Tibial nerve (tissue), 4 donors: ENCODE measurements at places on chromosomes 4 and X. TPM values are rescaled to one million over a fixed set of nuclear protein-coding genes. Genes with fewer than 3 reads are reported as not detected.

Gene PPBP
- total RNA-seq: not detected

GRCh38 chr4:186644737-186645261, 78.9 kb downstream of the FAT1 start:
- peaks cover 13% of the 10 kb centered on the region for H3K4me1 ChIP-seq
- no peaks in the 10 kb centered on the region for H3K36me3 ChIP-seq
- no peak overlapping the region for H3K4me3 ChIP-seq
- H3K27ac ChIP-seq: no peak overlapping the region
- no peaks in the 10 kb centered on the region for H3K27me3 ChIP-seq

DNA sequence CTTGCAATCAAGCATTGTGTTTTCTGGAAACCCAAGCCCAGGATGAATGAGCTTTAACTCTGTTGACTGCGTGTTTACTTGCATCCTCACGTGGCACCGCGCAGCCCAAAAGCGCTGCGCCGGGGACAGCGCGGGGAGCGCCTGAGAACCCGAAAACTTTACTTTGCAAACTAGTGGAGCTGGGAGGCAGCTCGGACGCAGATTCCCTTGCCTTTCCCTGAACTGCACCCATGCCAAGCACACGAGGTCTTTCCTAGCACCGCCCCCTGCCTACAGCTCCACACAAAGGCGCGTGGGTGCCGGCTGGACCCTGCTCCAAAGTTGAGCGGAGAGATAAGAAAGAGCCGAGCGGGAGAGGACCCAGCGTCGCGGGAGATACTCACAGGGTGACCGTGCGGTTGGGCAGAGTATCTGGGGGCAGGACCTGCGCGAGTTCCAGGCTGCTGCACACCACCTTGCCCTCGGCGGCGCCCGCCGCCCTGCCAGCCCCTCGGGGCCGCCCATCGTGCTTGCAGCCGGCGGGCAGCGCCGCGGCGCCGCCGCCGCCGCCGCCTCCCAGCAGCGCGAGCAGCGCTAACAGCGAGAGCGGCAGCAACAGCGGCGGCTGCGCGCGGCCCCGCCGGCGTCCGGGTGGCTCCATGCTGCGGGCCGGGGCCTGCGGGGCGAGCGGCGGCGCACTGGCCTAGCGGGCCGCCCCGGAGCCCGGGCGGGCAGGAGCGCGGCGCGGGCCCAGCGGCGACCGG, 550 bp downstream of the ADGRA3 start:
- DNase-seq: peak; percentile 50
- H3K4me1 ChIP-seq: peaks cover 6% of the 10 kb centered on the region
- no peaks in the 10 kb centered on the region for H3K36me3 ChIP-seq
- H3K27ac ChIP-seq: peak overlapping the region; percentile 50

Gene EVC2
- 28.8 TPM for total RNA-seq

- no peaks in the 10 kb centered on the region for H3K4me1 ChIP-seq
- DNase-seq: peak; percentile 6
- H3K36me3 ChIP-seq: no peaks in the 10 kb centered on the region
- H3K4me3 ChIP-seq: no peak overlapping the region
- no peaks in the 10 kb centered on the region for H3K27me3 ChIP-seq
These were observed 262.2 kb upstream of the INTU start for GRCh38 chr4:127370604-127371003.

Gene RGN
- total RNA-seq: 0.87 TPM

Gene DDX60
- total RNA-seq: 33.9 TPM

DNA sequence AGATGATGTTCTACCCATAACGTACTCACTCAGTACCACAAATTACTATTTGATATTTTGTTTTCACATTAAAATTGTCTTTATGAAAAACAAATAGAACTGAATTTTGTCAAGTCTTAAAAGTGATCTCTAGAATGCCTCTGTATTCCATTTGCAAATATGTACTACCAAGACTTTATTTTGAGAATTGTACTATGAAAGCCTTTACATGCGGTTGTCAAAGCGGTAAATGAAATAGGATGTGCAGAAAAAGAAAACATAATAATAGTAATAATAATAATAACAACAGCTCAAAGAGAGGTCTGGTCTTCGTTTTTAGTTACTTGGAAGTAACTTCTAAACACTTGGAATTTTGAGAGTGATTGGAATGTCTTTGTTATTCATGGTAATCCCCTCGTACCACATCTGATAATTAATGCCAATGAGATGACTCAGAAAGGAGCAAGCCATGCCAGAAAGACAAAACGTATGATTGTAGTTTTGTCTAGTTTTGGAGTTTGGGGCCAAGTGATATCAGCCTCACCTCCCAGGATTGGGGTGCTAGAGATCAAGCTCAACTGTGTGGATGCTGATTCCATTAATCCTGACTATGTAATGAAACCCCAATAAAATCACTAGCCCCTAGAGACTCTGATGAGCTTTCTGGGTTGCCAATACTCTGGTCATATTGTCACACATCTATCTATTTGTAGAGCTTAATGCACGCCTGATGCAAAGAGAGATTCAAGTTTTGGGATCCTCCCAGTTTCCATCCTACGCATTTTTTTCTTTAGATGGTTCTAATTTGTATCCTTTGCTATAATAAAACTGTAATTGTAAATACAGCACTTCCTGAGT, 20.2 kb upstream of the CTSO start:
- H3K4me3 ChIP-seq: no peak overlapping the region
- no peak overlapping the region for H3K27ac ChIP-seq
- H3K27me3 ChIP-seq: no peaks in the 10 kb centered on the region
- no peaks in the 10 kb centered on the region for H3K4me1 ChIP-seq
- H3K36me3 ChIP-seq: no peaks in the 10 kb centered on the region
- DNase-seq: no peak

DNA sequence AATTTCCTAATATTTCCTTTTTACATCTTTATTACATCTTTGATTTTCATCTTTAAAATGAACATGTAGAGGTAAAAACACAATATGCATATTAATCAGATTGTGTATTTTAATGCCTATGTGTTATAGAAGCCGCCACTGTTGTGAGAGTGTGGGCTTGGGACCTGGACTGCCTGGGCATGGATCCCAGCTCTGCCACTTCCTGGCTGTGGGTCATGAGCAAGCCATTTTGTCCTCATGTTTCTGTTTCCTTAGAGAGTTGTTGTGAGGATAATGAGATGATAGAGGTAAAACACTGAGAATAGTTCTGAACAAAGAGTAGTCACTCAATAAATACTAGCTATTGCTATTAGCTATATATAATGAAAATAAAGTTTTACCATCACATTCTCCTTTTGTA, 38.4 kb upstream of the SCOC start:
- H3K27me3 ChIP-seq: no peaks in the 10 kb centered on the region
- H3K36me3 ChIP-seq: no peaks in the 10 kb centered on the region
- no peak for DNase-seq
- no peaks in the 10 kb centered on the region for H3K4me1 ChIP-seq
- no peak overlapping the region for H3K27ac ChIP-seq

DNA sequence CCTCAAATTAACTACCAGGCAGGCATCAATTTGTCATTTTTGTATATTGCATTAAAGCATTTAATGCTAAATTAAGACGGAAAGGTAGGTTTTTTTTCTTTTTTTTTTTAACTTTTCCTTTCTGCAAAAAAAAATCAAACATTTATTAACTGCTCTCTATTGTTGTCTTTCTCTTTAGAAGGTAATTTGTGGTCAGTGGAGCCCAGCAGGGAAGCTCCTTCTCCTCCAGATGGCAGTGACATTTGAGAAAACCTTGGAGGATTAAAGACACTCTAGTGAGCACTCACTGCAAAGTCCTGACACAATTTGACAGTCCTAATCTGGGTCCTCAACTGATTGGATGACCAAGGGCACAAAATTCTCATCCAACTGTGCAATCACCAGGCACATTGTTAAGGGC, 102.4 kb downstream of the SLIT2 start:
- H3K27ac ChIP-seq: no peak overlapping the region
- no peaks in the 10 kb centered on the region for H3K4me1 ChIP-seq
- no peak for DNase-seq

Gene ZCCHC18
- total RNA-seq: 1.5 TPM

Gene MAGEB17
- total RNA-seq: not detected

- no peak overlapping the region for H3K27ac ChIP-seq
- no peak overlapping the region for H3K4me3 ChIP-seq
- no peaks in the 10 kb centered on the region for H3K36me3 ChIP-seq
- no peaks in the 10 kb centered on the region for H3K27me3 ChIP-seq
These were observed 115.8 kb downstream of the VEGFC start for GRCh38 chr4:176676901-176677300.

Gene ABRAXAS1
- total RNA-seq: 14.0 TPM

Gene CNOT6L
- total RNA-seq: 23.7 TPM

Gene PCDH10
- 4.4 TPM for total RNA-seq

DNA sequence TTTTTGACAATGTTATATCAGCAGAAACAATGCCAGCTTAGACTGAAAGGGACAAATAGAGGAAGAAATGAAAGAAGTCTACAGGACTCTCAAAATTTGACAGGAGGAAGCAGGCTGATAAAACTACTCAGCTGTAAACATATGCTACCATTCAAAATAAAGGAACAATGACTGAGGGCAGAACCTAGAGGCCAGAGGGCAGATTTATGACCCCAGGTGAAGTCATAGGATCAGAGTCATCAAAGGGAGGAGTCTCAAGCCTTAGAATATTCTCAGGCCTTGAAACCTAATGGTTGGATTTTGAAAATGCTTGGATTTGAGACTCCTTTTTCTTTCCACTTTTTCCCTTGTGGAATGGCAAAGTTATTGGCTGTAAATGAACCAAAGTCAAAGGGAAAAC, 17.0 kb upstream of the SYTL5 start:
- no peak overlapping the region for H3K27ac ChIP-seq
- no peak overlapping the region for H3K4me3 ChIP-seq
- no peaks in the 10 kb centered on the region for H3K4me1 ChIP-seq
- no peaks in the 10 kb centered on the region for H3K27me3 ChIP-seq
- no peak for DNase-seq
